H9 (cell line): ENCODE measurements at places on chromosomes 6 and 20.

DNA sequence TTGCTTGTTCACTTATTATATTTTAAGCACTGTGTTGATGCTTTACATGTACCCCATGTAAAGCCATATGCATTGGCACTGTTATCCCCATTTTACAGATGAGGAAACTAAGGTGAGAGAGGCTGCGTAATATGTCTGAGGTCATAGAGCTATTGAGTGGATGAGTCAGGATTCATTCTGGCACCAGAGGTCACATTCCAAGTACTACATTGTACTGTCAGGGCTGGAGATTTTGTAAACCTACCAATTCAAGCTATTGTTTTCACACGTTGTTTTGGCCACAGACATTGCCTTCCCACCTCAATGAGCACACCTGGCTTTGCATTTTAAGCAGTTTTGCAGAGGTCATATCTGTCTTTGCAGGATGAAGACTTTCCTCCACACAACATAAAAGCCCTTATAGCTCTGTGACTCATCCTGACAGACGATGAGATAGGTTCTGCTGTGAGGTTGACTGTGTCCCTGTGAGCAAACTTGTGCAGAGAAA, 33.2 kb downstream of the ANKS1A start:
- no peak for DNase-seq

- DNase-seq = no peak
Measured at GRCh38 chr6:167094436-167094819, 28.5 kb upstream of the CCR6 start.

DNA sequence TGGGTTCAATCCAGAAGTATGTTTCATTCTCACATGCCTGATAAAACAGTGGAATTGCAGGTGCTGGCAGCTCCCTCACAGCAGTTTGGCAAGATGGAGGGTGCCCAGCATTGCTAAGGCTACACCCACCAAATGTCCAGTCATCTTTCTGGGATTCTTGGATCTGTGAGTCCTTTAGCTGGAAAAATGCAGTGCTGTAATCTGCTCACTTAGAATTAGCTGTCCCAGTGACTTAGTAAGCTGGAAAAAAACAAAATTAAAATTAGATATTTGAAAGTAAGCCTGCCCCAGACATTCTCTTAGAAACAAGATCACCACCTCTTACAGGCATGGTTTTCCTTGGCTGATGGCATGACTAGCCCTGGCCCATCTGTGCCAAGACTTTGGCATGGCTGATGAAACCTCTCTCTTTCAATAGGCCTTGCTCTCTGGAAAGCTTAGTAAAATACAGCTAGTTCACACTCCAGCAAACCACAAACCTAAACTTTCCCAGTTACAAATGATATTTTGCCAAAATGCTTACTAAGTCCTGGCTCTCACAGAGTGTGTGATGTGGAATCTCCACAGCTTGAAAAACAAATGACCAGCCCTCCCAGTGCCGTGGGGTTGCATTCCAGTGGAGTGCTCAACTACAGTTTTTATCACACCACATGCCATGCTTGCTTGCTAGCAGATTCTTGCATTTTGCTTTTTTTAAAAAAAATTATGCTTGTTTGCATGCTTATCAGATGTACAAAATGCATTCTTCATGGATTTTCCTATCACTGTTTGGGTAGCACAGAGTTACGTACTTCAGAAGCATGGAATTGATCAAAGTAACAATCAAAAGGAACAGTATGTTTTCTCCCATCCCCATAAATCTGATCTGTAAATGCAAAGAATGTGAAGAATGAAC, 261.5 kb downstream of the EYA4 start:
- no peak for DNase-seq

- DNase-seq = no peak
Measured at GRCh38 chr6:115945812-115946211, 114.9 kb downstream of the FRK start.

- DNase-seq = no peak
Measured at GRCh38 chr6:42171813-42172581, 1.2 kb upstream of the GUCA1A start.

DNA sequence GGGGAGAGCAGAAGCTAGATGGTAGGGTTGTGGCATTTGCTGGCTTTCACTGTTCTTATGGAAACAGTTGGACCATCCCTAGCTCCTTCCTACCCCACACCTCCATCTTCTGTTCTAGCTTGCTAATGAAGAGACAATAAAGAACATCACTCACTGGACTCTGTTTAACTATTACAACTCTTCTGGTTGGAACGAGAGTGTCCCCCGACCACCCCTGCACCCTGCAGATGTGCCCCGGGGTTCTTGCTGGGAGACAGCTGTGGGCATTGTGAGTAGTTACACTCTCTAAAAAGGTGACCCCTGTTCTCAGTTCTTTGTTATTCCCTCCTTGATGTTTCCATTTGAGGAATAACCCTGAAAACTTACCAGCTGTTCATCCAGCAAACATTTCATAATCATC, 40.4 kb upstream of the NOP56 start:
- DNase-seq = no peak

GRCh38 chr20:40639676-40640355, 49.2 kb downstream of the MAFB start:
- no peak for DNase-seq

- DNase-seq = no peak
Measured at GRCh38 chr6:45966797-45967196, 48.9 kb downstream of the CLIC5 start.

DNA sequence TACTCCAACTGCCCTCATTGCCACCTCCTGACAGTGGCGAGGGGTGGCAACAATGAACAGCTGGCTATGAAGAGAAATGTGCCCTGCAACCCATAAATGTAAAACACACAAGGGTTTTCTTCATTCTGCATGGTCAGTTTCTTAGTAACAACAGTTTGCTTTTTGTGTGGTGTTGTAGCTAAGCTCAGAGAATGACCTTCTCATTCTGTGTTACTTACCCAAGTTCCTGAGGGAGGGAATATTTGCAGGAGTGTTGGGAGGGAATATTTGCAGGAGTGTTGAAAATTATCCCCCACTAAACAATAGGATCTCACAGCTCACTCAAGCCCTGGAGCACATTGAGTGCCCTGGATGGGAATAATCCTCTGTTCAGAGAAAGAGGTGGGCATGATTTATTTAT, 456.4 kb upstream of the CDH4 start:
- no peak for DNase-seq

GRCh38 chr6:112427499-112427898, 80.4 kb downstream of the RFPL4B start:
- DNase-seq = no peak

DNA sequence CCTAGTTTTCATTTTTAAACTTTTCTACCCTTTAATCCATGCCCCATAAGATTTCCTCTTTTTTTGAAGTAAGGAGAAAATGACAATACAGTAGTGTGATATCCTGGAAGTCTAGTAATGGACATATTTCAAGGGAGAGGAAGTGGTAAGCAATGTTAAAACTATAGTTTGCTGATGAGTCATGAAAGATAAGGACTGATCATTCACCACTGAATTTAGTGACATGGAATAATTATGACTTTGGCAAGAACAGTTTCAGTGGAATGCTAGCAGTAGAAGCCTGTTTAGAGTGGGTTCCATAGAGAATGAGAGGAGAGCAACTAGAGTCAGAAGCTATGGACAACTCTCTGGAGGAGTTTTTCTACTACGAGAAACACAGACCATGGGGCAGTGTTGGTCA, 24.9 kb upstream of the SLC2A12 start:
- no peak for DNase-seq

DNA sequence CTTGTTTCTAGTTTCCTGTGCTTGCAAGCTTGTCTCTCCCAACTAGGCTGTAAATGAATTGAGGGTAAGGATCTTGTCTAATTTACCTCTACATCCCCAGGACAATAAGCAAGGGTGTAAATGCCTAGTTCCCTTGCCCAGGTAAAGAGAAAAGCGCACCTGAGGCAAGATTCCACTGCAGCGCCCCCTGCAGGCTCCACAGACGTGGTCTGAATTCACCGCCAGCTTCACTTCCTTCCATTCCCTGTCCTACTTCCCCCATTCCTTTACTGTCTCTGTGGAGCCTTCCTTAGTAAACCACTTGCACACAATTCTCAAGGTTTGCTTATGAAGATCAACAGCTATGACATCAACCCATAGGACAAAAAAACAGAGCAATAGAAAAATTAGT, 42.3 kb downstream of the ANKEF1 start:
- peak; percentile 62 for DNase-seq
